ENCODE measurements at places on chromosomes 1 and 21. TPM values are rescaled to one million over a fixed set of nuclear protein-coding genes. Genes with fewer than 3 reads are reported as not detected.
A peak's percentile ranks its signal among the peaks of the same experiment; 100 is the strongest.

GRCh38 chr1:162639718-162640117, 7.5 kb downstream of the DDR2 start:
- H3K4me3 ChIP-seq, result no peak overlapping the region
- no peak overlapping the region for H3K27ac ChIP-seq
- H3K27me3 ChIP-seq, result no peaks in the 10 kb centered on the region

- no peak for DNase-seq
- H3K36me3 ChIP-seq, result no peaks in the 10 kb centered on the region
- no peak overlapping the region for H3K27ac ChIP-seq
These were observed 90.8 kb downstream of the NFIA start for GRCh38 chr1:61173118-61173517.

DNA sequence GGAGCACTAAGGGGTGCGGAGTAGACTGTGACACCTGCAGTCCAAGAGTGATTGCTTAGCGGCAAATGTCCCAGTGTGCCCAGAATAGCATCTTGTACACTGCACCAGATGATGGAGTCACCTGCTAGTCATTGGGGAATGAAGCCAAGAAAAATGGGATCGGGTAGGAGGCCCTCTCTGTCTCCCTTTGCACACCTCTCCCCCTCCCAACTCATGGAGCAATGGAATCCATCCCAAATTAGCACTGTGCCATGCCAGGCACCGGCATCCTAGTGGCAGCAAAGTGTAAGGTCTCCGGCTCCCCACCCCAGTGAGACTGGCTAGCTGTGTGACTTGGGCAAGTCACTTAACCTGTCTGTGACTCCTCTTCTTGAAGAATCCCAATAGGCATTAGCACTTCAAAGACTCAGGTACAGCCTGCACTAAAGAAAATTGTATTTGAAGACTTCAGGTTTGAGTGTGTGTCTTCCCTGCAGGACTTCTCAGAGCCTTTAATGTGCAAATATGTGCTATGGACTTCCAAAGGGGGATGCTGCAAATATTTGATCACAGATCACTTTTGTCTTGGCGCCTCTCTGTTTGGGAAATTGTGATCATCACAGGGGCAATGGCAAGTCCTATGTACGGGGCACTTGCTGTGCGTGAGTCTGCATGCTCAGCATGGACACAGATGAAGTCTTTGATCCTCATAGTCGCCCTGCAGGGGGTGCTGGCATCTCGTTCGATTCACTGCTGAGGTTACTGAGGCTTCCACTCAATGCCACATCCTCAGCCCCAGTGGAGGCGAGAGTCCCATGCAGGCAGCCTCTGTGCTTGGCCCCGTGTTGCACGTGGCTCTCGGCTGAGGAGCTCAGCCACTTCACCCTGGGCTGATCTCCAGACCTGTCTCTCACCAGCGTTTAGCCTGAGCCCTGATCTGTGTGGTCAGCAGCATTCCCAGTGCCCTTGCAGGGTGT, 272.9 kb upstream of the C1orf174 start:
- no peak overlapping the region for H3K4me3 ChIP-seq
- H3K36me3 ChIP-seq, result no peaks in the 10 kb centered on the region
- peak; percentile 13 for DNase-seq
- H3K4me1 ChIP-seq, result no peaks in the 10 kb centered on the region
- no peak overlapping the region for H3K27ac ChIP-seq

GRCh38 chr1:27538793-27539192, 48.8 kb upstream of the WASF2 start:
- H3K4me3 ChIP-seq, result no peak overlapping the region
- H3K27ac ChIP-seq, result peak overlapping the region; percentile 93
- no peaks in the 10 kb centered on the region for H3K36me3 ChIP-seq
- no peaks in the 10 kb centered on the region for H3K27me3 ChIP-seq
- H3K4me1 ChIP-seq, result peaks cover 19% of the 10 kb centered on the region

DNA sequence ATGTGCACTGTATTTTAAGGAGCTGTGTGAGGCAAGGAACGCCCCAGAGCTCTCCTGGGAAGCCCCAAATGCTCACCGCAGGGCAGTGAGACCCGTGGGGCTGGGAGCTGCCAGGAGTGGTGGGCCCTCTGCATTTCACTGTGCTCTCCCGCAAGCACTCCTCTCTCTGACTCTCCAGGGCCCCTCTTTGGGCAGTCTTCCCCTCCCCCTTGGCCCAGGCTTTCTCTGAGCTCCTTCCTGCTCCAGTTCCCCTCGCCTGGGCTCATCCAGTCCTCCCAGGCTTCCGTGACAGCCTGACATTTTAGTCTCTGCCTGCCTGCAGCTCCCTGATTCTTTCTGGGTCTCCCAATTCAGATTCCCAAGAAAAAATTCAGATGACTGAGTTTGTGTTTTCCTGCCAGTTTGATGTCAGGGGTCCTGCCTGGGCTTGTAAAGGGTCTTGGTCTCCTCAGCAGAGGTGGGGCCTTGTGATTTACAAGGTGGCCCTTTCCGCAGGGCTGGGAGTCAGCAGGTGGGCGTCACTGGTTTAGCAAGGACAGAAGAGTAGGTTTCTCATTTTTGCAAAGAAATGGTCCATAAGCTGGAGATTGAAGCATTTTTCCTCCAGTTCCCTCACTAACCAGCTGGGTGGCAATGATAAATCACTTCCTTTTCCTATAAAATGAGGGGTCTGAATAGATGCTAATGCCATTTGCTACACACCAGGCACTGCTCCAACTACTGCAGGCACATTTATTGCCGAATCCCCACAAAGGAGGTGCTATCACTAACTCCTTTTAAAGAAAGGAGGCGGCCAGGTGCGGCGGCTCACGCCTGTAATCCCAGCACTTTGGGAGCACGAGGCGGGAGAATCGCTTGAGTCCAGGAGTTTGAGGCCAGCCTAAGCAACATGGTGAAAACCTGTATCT, 1.9 kb upstream of the CA6 start:
- H3K4me1 ChIP-seq, result no peaks in the 10 kb centered on the region
- no peak overlapping the region for H3K4me3 ChIP-seq
- H3K27me3 ChIP-seq, result no peaks in the 10 kb centered on the region
- no peaks in the 10 kb centered on the region for H3K36me3 ChIP-seq

- H3K27ac ChIP-seq, result no peak overlapping the region
- no peaks in the 10 kb centered on the region for H3K4me1 ChIP-seq
- no peaks in the 10 kb centered on the region for H3K36me3 ChIP-seq
- H3K4me3 ChIP-seq, result no peak overlapping the region
- no peaks in the 10 kb centered on the region for H3K27me3 ChIP-seq
- no peak for DNase-seq
These were observed 90.7 kb downstream of the TNFSF18 start for GRCh38 chr1:172960019-172960418.

DNA sequence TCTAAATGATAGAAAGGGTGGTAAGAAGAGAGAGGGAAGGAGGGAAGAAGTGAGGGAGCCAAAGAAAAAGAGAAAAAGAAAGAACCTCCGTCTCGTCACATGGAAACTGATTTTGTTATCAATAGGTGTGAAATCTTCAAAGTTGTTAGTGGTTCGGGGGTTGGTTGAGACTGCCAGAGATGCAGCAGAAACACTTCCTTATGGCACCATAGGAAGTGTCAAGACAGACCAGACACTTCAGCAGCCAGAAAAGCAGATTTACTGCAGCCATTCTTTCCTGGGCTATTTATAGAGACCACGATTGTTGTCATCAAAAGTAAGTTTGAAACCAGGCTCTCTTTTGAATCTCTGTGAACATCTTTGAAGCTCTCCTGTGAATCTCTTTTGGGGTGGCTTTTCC, 150.5 kb downstream of the PLPPR5 start:
- no peaks in the 10 kb centered on the region for H3K36me3 ChIP-seq
- H3K27ac ChIP-seq, result no peak overlapping the region
- H3K27me3 ChIP-seq, result no peaks in the 10 kb centered on the region
- DNase-seq, result no peak

- H3K27me3 ChIP-seq, result no peaks in the 10 kb centered on the region
- peak; percentile 62 for DNase-seq
- H3K36me3 ChIP-seq, result no peaks in the 10 kb centered on the region
- H3K4me3 ChIP-seq, result no peak overlapping the region
- H3K4me1 ChIP-seq, result no peaks in the 10 kb centered on the region
- H3K27ac ChIP-seq, result peak overlapping the region; percentile 25
These were observed 316.0 kb upstream of the VAMP3 start for GRCh38 chr1:7454895-7455784.

DNA sequence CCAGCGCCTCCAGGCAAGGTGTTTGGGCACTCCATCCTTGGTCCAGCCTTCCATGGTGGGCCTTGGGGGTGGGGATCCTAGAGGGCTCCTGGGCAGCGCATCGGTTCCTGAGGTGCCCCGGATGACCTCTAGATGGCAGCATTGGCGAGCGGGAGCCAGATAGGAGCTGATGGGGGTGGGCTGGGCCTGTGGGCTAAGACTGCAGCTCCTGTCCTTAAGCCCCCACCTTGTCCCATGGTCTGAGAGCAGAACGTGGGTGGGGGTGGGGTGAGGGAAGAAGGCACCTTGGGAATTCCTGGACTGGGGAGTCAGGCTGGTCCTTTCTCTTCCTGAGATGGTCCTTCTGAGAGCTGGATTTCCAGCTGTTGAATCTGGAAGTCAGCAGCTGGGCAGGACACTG, 93.4 kb upstream of the CSF3R start:
- H3K4me3 ChIP-seq, result no peak overlapping the region
- H3K36me3 ChIP-seq, result no peaks in the 10 kb centered on the region
- H3K27me3 ChIP-seq, result peaks cover 37% of the 10 kb centered on the region

DNA sequence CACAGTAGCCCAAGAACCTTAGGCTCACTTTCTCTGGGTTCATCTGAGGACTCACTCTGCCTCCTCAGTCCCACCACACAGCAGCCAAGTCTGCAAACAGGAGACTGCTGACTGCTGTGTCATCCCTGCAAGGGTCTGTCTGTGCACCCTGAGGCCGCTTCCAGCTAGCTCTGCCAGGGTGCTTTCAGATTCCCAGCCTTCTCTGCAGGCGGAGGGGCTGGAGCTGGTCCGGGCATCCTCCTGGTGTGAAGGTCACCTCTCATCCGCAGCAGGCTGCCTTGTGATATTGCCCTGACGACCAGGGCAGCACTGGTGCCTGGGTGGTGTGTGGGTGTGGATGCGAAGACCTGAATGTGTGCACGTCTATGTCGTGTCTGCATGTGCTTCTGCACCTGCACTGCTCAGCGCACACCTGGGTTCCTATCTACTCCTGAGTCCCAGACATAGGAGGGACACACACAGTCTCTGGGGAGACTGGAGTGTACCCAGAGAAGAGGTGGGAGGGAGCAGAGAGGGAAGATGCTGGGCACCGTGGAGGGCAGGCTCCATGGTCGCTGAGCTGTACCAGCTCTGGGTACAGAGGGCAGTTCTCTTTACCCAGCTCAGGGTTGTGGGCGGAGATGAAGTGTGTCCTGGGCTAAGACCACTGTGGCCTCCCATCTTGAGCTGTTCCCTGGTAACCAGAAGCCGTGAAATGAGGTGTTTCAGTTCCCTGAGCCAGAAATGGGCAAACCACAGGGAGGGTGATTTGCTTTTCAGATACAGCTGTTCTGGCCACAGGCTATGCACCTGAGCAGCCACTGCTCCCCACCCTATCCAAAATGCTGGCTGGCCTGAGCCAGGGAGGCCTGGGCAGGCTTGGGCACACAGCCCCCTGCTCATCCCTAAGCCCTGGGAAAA, 160.9 kb upstream of the CSF3R start:
- H3K27me3 ChIP-seq, result no peaks in the 10 kb centered on the region
- H3K4me1 ChIP-seq, result no peaks in the 10 kb centered on the region
- no peak for DNase-seq
- H3K27ac ChIP-seq, result no peak overlapping the region
- no peak overlapping the region for H3K4me3 ChIP-seq

DNA sequence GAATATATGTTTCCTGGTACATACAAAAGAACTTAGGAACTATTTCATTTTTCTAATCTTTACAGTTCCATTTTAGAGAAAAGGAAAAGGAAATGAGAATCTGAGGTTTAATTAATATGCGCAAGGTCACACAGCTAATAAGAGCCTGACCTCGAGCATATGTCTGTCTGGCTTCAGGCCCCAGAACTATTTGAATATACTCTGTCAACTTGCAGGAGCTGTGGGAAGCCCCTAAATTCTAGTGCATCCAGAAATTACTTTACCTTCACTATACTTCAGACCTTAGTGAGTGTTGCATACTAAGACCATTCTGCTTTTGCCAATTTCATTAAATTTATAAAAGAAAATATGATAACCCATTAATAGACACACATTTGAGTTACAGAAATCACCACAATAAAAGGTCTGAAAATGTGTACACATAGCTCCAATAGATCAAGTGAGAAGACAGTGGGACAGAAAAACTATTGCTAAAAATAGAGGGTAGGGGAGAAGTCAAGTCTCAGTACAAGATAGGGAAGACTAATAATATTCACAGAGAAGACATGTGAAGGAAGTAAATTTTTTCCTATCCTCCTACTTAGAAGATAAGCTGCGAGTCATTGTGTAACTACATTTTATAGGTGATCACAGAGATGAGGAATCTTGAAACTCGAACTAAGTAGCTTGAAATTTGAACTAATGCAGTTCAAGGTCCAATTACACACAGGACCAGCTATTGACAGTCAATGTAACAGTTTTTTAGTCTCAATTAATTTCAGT, 3.8 kb downstream of the RGS13 start:
- H3K36me3 ChIP-seq, result no peaks in the 10 kb centered on the region
- H3K27ac ChIP-seq, result no peak overlapping the region
- H3K4me1 ChIP-seq, result no peaks in the 10 kb centered on the region
- H3K27me3 ChIP-seq, result no peaks in the 10 kb centered on the region

DNA sequence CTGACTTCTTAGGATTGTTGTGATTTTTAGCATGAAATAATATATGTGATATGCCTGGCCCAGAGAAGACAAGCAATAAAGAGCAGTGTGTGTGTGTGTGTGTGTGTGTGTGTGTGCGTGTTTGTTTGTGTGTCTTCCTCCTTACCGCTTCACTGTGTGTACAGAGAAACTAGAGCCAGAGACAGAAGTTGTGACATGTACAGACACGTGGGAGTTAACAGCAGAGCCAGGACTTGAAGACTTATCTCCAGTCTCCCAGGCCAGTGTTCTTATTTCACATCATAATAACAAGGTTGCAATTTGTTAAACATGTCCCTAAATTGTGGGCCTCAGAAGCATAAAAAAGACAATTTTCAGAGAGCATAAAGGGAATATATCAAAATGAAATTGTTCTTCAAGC, 192.0 kb upstream of the JUN start:
- no peak overlapping the region for H3K4me3 ChIP-seq
- H3K27ac ChIP-seq, result no peak overlapping the region
- no peaks in the 10 kb centered on the region for H3K36me3 ChIP-seq
- no peak for DNase-seq
- no peaks in the 10 kb centered on the region for H3K4me1 ChIP-seq

LCE1B gene
- total RNA-seq, result not detected

RALGPS2 gene
- 4.8 TPM for total RNA-seq

DENND1B gene
- 10.1 TPM for total RNA-seq

ADCY10 gene
- 0.15 TPM for total RNA-seq

SPRR3 gene
- not detected for total RNA-seq

PEX10 gene
- 23.3 TPM for total RNA-seq

FAM72A gene
- total RNA-seq, result not detected

AMY2A gene
- total RNA-seq, result not detected
